Ovary (tissue), 10 donors: ENCODE measurements at places on chromosomes 2 and 18. TPM values are rescaled to one million over a fixed set of nuclear protein-coding genes. Genes with fewer than 3 reads are reported as not detected.

DNA sequence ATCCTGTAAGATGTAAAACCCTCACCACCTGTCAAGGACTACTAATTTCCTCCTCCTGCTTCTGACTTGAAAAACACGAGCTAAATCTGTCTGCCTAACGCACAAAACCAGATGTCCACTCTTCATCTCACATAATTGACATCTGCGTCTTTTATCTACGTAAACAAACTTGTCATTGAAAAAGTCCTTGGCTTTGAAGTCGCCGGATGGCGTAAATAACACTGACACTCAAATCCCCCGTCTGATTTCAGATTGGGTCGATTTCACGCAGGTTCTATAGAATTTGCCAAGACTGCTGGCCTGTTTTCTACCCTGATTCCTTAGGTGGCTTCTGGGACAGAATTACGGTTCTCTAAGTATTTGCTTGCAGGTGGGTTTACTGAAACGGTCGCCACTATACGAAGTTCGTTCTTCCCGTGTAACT, 539 bp upstream of the MOB4 start:
- DNase-seq: no peak

GRCh38 chr2:1248187-1248586, 165.1 kb upstream of the TPO start:
- DNase-seq: no peak

The TMEM37 gene
- total RNA-seq: 11.6 TPM

DNA sequence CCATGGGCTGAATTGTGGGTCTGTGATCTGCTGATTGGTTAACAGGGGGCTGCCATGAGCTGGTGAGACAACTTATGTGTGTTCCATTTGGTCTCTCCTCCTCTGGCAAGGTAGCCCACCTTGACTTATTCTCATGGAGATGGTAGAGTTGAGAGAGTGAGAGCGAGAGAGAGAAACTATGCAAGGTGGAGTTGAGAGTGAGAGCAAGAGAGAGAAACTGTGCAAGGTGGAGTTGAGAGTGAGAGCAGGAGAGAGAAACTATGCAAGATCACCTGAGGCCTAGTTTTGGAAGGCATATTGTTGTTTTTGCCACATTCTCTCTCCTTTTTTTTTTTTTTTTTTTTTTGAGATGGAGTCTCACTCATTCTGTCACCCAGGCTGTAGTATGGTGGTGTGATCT, 155.7 kb downstream of the UBR3 start:
- no peak for DNase-seq

The FAM168B gene
- 108 TPM for total RNA-seq

DNA sequence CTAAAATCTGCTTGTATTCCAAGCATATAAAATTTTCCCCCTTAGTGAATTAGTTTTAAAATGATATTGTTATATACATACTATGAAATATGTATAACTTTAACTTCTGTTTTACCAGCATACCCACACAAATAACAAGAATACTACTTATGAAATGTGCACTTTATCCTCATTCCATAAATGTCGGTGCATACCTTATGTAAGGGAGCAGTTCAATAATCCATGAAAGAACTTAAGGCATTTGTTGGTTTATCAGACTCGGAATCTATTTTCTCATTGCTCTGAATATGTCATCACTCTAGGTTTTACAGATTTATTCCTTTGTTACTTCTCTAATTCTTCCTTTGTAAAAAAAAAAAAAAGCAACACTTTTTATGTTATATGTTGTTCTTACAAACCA, 12.5 kb upstream of the MFF start:
- DNase-seq: no peak

DNA sequence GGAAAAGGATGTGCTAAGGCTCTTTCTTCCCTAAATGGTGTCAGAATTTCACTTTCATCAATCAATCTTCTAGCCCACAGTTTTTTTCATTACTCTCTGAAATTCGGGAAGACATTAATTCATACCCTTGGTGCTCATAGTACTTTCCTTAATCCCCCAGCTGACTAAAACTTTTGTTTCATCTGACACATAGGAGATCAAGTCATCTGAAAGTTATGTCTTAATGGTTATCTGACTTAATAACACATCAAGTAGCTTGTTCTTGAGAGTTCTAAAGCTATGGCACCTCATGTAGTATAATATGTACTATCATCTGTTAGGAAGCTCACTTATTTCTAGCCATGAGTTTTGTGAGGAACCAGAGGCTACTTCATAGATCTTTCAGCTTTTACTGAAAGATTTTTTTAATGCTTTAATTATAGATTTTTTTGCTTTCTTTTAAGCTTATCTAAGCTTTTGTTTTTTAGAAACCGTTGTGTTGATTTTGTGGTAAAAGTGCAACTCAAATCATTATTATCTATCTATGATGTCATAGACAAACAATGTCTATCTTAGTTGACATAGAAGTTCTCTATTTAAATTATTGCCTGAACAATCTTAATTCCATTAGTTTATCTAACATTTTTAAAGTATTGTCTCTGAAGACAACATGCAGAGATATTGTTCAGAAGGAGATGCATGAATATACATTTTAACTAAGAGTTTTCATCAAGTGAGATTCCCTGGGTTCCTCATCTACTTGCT, 93.6 kb upstream of the UBXN4 start:
- no peak for DNase-seq

- no peak for DNase-seq
Measured at GRCh38 chr2:70942396-70943204, 6.9 kb downstream of the ATP6V1B1 start.

GRCh38 chr2:147297820-147298219, 547.0 kb upstream of the ACVR2A start:
- DNase-seq: no peak

The ST8SIA3 gene
- not detected for total RNA-seq

DNA sequence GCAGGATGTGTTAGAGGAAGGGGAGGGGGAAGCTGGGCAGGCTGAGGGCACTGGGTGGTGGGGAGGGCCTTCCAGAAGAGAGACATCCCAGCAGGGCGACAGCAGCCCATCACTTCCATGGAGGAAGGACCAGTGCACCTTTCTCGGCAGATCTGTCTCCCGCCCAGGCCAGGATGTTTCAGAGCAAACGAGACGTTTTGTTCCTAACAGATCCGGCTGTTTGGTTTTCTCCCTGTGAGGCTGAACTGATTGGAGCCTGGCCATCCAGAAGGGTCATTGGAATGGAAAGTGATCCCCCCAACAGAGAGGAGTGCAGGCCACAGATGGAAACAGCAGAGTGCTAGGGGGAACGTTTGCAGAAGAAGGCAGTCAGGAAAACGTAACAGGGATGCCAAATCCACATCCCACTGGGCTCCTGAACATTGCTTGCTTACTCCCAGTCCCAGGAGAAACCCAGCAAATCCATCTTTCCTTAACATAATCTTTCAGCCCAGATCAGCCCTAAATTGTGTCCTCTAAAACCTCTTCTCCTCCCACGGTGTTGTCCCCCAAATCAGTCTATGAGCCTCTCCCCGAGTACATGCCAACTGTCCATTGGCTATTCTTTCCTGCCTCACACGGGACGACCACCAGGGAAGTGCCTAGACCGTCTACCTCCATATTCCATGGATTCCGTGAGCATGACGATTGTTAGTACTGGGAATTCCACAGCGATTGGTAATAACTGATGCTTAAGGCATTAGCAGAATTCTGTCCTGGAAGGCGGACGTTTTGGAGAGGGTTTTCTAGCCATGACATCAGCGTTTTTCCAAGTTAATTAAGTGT, 126.8 kb downstream of the SEPTIN10 start:
- no peak for DNase-seq

The TXNDC2 gene
- 0.55 TPM for total RNA-seq
